ENCODE measurements at places on chromosomes 6 and 20. TPM values are rescaled to one million over a fixed set of nuclear protein-coding genes. Genes with fewer than 3 reads are reported as not detected.

DNA sequence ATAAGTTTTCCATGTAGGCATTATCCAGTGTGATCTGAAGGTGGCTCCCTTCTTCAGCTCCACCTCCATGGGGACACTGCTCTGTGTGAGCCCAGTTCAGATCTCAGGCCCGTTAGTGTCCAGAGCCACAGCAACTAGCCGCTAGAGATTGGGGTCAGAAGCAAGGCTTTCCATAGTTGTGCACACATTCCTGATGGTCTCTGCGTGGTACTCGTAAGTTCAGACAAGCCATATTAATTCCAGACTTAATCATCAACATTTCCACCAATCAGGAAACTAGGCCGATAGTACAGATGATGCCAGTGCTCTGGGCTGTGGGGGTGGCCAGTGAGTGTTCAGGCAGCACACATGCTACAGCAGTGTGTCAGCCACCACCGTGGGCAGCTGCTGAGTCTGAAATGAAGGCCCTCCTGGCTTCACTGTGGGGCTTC lies 17.5 kb upstream of the SYNCRIP start:
- no peaks in the 10 kb centered on the region for H3K36me3 ChIP-seq
- DNase-seq: peak; percentile 57
- H3K4me3 ChIP-seq: no peak overlapping the region

HLA-DQB2 gene
- total RNA-seq: not detected

GRCh38 chr6:96582436-96582835 lies 19.5 kb downstream of the FHL5 start:
- no peak for DNase-seq
- H3K36me3 ChIP-seq: no peaks in the 10 kb centered on the region
- no peaks in the 10 kb centered on the region for H3K4me1 ChIP-seq

DNA sequence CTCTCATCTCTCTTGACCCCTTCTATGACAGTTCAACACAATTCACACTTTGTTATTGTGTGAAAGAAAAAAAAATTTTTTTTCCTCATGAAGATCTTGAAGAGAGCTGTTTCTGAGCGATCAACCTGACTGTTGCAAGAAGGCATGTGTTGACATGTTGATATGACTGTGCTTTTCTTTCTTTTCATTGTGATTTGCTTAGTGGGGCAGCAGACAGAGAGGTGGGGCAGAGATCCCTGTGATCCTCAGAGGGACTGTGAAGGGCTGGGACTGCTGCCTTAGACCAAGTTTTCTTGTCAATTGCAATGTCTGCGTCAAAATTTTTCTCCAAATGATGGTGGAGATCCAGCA lies 70.8 kb upstream of the IYD start:
- H3K4me1 ChIP-seq: peaks cover 27% of the 10 kb centered on the region
- no peaks in the 10 kb centered on the region for H3K36me3 ChIP-seq
- DNase-seq: no peak
- H3K27me3 ChIP-seq: no peaks in the 10 kb centered on the region
- H3K4me3 ChIP-seq: no peak overlapping the region

DNA sequence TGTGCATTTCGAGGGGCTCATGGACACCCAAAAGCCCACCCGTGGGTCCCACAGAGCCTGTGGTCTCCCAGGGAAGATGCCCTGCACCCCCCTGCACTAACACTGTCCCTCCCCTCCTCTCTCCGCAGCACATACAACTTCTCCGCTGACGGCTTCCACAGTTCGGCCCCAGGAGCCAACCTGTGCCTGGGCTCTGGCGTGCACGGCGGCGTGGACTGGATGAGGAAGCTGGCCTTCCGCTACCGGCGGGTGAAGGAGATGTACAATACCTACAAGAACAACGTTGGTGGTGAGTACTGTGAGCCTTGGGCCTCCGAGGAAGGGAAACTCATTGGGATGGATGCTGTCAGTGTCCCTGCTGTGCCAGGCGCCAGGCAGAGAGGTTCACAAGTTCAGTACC lies 183.9 kb downstream of the ZMYND8 start:
- DNase-seq: no peak
- H3K36me3 ChIP-seq: no peaks in the 10 kb centered on the region
- H3K27ac ChIP-seq: no peak overlapping the region
- no peaks in the 10 kb centered on the region for H3K4me1 ChIP-seq

All from SJSA1 (cell line).